ENCODE measurements at places on chromosomes 7 and 10.

- no peak for DNase-seq
Observed at GRCh38 chr10:97584798-97585438, 729 bp downstream of the HOGA1 start.

- DNase-seq, result peak; percentile 36
Observed at GRCh38 chr7:12570534-12571461, at the start of gene SCIN. TSS of gene SCIN (plus strand) at chr7:12570720. CDS start at chr7:12570787, 67 bp downstream.

DNA sequence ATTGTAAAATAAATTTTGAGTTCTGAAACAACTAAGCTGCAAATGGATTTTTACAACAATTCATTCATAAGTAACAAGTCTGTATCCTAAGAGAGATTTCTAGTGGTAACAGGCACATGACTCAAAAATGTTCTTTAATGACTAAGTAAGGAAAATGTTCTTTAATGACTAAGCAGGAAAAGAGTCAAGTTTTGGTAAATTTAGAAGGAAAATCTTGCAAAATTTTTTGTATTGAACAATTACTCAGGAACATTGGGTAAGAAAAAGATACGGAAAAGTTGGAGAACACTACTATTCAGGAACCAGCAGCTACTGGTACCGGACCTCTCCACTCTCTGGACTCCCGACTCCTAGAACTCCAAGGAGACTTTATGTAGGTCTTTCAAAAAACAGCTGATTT lies 33.5 kb downstream of the HYCC1 start:
- no peak for DNase-seq

DNA sequence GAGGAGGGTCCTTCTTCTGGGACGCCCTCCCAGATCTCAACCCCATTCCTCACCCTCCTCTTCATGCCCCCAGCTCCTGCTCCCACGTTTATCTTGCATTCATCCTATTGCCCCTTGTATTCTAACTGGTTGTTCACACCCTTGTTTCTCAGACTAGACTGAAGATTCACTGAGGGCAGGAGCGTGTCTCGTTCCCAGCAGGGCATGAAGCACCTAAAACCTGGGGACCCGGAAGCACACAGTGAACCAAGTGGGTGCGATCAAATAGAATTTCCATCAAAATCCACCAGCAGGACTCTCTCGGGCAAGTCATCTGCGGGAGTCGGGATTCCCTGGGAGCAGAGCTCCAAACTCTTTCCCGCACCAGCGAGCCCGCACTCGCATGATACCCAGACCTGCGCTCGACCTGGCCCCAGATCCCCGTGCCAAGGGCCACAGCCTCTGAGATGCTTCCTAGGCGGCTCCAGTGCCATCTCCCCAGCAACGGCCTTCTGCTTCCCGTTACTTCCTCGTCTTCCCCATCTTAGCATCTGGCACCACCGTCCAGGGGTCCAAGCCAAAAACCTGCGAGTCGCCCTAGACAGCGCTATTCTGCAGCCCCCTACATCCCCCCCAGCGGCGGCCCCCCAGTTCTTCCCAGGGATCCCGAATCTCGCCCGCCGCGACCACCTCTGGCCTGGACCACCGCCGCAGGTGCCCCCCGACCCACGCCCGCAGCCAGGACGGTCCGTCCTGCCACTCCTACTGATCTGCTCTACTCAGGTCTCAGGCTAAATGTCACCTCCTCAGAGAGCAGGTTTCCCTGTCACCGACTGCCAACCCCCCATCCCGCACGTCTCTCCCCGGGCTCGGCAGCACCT lies 6.1 kb upstream of the GBX1 start:
- no peak for DNase-seq

DNA sequence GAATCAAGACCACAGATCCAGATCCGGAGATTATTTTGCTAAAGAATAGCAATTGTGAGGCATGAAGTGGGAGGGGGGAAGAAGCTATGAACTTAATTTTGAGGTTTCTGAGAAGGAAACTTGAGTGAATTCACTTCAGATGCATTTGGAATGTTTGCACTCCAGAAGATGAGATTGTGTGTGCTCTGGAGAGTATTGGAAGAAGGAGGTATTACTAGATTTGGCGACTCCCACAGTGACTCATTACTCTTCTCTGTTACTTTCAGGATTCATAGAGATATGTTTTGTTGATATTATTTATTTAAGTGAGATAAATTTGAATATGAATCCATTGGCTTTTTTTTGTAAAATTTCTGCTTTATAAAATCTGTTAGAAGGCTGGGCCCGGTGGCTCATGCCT lies 80.7 kb downstream of the ANKRD30A start:
- no peak for DNase-seq

GRCh38 chr7:52648872-52649271 lies 386.6 kb upstream of the POM121L12 start:
- no peak for DNase-seq

DNA sequence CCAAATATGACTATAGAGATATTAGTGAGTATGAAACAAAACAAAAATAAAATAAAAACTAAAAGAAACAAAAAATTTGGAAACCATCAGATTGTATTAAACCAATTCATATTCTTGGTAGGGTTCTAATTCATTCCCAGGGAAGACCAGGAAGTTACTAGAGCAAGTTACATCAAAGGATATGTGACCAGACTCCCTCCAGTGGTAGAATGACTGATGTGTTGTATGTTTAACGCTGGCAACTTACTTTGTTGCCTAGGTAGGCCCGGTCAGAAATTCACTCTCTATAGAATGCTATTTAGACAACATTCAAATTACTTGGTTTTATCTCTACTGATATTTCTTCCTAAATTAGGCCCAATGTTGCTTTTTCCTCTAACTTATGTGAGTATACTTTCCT lies 5.2 kb downstream of the PHYHIPL start:
- DNase-seq, result peak; percentile 47

DNA sequence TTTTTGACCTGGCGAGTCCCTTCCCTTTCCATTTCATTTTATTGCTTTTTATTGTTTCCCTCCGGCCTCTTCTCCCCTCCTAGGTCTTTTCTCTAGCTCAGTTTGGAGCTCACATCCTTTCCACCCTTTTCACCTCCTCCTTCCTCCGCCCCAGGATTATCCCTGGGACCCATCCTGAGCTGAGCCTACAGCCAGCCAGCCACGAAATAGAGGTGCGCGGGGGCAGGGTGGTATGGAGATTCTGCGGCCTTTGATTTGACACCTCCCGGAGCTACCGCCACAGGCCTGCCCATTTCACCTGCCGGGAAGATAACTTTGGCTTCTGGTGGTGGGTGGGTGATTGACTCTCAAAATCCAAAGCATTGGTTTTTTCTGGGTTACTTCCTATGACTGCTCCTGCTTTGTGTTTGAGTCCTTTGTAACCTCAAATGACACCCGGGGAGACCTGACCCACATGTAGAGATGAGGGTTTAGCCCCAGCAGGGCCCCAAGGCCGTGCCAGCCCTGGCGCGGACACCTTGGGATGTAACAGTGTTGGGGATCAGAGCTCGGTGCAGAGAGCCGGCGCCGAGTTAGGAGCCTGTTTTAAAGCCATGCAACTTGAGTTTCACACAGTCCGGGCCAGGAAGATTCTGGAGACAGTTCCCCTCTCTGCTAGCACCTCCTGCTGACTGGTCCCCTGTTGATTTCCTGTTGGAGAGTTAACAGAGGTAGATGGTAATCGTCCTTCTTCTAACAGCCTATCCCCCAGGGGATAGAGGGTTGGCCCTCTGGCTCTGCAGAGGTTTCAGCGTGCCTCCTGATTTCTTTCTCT lies 1.5 kb downstream of the DUSP5 start:
- DNase-seq, result peak; percentile 39

Measured in BE2C (cell line).